AG10803 (cell line): ENCODE measurements at places on chromosomes 7 and 10.
A peak's percentile ranks its signal among the peaks of the same experiment; 100 is the strongest.

DNA sequence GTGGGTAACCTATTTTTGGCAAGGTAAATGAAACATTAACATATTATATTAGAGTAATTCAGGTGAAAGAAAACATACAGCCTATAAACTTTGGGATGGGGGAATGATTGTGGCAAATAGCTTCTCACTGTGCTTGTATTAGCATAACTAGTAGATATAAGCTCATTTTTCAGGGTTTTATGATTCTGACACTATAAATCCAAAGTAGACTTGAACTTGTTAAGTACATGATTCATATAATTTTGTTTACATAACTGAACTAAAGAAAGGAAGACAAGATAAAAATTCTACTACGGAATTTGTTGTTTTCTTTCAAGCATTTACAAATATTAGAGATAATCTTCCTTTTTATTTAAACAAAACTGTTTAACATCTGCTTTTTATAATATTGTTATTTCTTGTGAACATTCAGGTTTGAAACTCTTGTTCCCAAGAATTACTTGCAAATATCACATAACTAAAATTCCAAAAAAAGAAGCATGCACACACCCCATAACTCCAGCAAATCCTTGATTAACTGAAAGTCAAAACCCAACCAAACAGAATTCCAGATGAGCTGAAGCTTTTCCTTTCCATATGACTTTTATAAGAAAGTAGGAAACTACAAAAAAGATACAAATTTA lies 142.3 kb downstream of the JAZF1 start:
- DNase-seq = peak; percentile 52

DNA sequence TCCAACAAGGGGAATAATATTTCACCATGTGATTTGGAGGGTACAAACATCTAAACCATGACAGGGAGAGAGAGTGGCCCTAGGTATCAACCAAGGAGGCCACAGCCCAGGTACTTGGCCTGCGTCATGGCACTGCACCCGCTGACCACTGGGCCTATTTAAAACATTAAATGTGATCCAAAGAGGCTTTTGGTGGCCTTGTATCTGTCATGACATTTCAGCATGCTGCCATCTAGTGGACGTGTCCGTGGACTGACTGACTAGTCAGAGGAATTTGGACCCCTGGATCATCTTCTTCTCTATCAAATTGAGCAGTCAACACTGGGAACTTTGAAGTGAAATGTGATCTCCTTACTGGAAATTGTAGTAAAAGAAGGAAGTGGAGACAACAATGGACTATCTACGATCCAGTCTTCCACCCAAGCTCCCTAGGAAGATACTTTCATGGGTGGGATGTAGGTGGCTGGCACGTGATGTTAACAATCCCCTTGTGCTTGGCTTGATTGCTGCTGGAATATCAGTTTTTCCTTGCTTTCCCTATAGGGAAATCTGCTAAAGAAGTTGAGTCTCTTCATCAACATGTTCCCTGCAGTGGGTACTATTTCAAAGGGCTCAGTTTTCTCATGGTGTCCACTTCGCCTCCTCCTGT lies 24.6 kb upstream of the ITGA8 start:
- DNase-seq = peak; percentile 46

GRCh38 chr10:125060826-125061556 lies 99.4 kb downstream of the CTBP2 start:
- peak; percentile 95 for DNase-seq

GRCh38 chr7:135189961-135190360 lies 19.5 kb upstream of the CYREN start:
- peak; percentile 72 for DNase-seq

- DNase-seq = peak; percentile 41
These were observed 220.3 kb upstream of the STK17A start for GRCh38 chr7:43362652-43363034.

GRCh38 chr10:33612551-33612950 lies 278.1 kb upstream of the NRP1 start:
- peak; percentile 87 for DNase-seq

GRCh38 chr7:76332078-76332477 lies 26.7 kb downstream of the YWHAG start:
- no peak for DNase-seq

GRCh38 chr7:69349291-69349690 lies 249.0 kb upstream of the AUTS2 start:
- DNase-seq = no peak

DNA sequence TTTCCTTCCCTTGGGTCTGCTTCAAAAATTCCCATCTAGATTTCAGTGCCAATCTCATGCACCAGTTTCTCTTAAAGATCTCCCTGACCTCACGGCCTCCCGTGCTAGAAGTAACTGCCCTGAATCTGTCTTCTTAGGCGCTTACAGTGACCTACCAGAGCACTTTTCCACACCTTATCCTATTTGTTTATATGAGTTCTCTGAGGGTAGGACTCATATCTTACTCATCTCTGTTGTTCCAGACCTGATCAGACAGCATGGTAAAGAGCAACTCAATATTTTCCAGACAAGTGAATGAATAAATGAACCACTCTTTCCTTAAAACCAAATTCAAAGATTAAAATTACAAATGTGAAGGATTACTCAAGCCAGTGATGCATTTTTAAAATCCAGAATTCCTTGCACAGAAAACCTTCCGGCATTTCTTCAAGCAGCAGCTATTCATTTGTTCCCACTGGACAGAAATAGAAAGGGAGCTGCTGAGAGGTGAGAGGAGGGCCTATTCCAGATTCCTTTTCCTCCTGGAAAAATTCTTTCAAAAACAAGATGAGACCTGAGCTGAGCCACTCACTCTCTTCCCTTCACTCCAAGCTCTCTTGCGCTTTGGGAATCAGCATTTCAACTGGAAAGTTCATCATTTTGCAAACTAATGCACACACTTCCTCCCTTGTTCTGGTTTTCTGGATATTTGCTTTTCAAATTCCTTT lies 94.6 kb downstream of the ELMO1 start:
- DNase-seq = no peak

GRCh38 chr7:103011650-103012049 lies 62.9 kb downstream of the FBXL13 start:
- peak; percentile 2 for DNase-seq

DNA sequence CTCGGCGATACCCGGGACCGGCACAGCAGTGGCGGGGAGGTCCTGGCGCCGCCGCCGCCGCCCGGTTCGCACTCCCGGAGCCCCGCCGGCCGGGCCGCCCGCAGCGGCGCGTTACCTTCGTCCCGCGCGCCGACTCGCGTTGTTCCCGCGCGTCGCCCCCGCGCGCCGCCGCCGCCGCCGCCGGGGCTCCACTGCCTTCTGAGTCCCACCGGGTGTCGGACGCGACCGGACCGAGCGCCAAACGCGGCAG lies at the start of gene EZH2:
Gene EZH2, minus strand, starts transcription at position 243 of the 250 bp plus-strand sequence. CDS start 36,993 bp downstream, outside the sequence.
- no peak for DNase-seq

DNA sequence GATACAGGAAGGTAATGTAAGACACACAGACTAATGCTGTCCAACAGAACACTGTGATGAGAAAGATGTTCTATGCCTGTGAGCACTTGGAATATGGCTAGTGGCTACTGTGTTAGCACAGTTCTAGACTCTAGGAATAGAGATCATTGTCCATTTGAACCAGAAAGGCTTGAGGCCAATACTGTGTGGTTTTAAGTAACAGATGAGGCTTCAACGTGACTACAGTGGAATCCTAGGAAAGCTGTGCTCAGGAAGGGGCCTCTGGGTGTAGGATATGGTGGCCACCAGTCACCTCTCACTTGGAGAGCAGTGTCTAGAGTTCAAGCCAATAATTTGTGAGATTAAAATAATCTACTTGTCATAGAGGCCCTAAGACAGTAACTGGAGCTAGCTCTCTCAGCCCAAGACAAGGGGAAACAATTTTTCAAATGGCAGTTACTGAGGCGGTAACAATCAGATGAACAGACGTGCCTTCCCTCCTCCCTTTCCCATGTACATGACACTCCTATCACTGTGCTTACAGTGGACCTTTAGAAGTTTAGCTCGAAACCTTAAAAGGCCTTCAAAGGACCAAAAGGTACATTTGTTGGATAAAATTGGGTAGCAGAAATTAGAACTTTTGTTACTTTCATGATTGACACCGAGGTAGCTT lies 10.2 kb downstream of the ZDHHC16 start:
- DNase-seq = peak; percentile 33

DNA sequence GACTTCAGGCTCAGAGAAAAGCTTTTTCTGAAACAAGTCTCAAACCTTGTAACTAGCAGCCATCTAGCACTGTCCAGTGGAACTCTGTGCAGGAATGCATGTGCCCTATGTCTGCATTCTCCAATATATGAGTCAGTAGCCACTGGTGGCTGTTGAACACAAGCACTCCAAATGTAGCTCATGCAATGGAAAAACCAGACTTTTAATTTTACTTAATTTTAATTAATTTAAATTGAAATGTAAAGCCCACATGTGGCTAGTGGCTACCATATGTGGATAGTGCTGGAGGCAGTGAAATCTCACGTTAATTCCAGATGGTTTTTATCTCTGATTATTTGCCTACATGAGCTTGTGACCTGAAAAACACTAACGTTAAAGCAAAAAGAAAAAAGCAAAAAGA lies 225.1 kb downstream of the GATA3 start:
- DNase-seq = no peak

GRCh38 chr10:28047061-28047460 lies 48.2 kb upstream of the ODAD2 start:
- DNase-seq = peak; percentile 9

- peak; percentile 77 for DNase-seq
These were observed 34.7 kb upstream of the KMT2E start for GRCh38 chr7:104979167-104979841.

- no peak for DNase-seq
These were observed 9.2 kb downstream of the ZNF800 start for GRCh38 chr7:127383123-127383835.

GRCh38 chr7:26101361-26102151 lies 50.4 kb upstream of the NFE2L3 start:
- DNase-seq = no peak

DNA sequence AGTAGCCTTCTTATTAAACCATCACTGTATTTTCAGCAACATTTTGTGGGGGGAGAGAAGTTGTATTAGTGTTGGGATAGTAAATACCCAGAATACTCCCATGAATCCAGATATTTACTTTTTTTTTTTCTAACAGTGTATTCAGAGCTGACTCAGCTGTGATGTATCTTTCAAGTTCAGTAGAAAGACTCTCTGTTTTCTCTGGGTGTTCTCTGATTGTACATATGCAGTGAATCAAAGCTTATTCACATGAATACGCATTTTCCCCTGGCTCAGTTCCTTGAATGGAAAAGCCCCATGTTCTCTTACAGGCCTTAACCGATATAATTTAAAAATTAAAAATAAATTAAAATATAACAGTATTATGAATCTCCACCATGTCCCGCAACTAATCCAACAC lies 1.3 kb downstream of the TFPI2 start:
- DNase-seq = peak; percentile 48

DNA sequence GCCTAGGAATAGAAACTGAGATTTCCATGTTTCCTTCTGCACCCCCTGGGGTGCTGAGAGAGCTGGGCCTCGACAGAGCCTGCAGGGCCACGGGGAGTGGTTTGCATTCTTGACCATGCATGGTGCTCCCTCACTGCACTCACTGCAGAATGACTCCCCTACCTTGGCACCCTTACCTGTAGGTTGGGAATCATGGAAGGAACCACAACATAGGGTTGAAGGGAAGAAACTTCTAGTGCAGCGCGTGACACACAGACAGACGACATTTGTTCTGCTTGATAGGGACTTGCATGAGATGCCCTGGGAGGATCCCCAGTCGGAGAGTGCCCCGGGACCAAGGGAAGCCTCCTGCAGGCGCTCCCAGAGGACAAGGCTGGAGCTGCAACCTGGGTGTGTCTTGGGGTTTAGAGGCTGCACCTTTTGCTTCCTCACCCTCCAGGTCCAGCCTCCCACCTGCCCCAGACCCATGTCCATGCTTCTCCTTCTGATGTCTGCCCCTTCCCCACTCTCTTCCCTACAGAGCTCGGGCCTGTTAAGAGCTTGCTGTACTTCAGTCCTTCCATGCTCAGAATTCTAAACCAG lies 245.2 kb downstream of the ABCA13 start:
- DNase-seq = no peak

DNA sequence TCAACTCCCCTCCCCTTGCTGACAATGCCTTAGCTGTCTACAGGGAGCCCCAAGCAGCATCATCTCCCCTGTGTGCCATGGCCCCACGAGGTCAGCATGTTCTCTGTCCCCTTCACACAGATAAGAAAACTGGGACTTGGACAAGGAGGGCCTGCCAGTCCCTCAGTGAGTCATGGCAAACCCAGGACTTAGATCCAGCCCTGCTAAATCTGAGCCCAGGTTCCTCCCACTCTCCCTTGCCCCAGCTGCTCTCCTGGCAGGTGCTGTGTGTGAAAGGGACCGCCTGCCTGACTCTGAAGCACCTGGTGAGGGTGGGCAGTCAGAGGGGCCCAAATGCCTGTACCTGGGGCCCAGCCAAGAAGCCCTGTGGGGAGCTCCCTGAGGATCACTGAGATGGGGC lies 7.4 kb downstream of the CRHR2 start:
- DNase-seq = no peak

DNA sequence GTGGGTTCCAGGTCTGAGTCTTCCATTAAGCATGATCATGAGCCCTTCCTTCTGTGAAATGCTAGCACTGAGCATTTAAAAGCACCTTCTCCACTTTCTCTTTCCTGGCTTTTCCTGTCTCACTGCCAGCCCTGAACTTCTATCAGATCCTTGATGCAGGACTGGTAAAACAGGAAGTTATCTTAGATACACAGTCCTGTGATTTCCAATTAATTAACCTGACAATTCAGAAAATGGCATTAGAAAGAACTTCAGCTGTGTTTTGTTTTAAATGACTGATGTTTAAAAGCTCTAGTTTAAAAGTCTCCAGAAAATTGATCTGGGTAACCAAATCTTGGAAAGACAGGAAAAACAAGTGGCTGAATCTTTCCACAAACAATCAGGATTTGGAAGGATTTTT lies 79.0 kb upstream of the MACROH2A2 start:
- DNase-seq = no peak

- peak; percentile 81 for DNase-seq
These were observed at the start of gene SRGN for GRCh38 chr10:69087590-69088470. Gene SRGN, plus strand, starts transcription at chr10:69088103. Its CDS starts 55 bp downstream, at chr10:69088158.

DNA sequence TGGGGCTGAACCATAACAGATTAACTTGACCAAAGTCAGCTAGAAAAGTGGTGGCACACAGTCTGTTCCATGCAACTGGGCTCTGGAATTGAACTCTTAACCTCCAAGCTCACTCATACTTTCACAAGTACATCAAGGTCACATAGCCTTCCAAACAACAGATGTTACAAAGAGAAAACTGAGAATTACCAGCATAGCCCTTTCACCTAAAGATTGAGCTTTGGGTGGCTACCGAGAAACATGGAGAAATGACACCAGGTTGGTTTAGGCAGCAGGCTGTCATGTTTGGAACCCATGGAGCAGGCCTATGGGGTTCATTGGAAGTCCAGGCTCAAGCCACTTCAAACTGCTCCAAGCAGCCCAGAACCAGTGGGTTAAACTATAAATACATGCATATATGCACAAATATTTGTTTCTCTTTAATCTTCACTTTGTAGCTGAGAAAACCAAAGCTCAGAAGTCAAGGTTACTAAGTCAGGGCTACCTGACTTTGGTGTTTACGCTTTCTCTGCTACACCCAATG lies 59.1 kb downstream of the MALSU1 start:
- DNase-seq = no peak

DNA sequence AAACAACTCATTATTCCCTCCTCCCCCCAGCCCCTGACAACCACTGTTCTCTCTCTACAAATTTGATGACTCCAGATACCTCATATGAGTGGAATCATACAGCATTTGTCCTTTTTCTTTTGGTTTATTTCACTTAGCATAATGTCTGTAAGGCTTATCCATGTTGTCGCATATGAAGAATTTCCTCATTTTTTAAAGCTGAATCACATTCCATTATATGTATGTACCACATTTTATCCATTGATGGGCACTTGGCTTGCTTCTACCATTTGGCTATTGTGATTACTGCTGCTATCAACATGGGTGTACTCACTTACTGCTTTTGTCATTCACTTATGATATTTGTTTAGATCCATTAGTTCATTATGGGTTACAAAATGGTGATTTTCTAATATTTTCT lies 112.8 kb downstream of the BUB3 start:
- DNase-seq = no peak
